ENCODE measurements at places on chromosomes 5 and 9.

DNA sequence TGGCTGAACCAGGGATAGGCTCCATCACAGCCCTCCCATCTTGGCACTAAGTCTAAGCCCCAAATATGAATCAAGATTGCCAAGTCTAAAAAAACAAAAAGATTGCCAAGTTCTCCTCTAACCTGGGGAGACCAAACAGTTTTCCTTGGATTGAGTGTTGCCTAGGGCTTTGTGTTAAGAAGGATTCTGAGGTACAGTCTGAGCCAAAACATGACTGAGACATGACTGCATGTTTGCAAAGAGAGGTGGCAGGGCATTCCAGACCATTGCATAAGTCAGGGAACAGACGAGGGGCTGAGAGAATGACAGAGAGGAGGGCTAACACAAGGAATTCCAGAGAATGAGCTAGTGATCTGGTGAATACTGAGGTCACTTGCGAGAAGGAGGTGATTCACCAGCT, 11.4 kb downstream of the LAMC3 start:
- no peak for DNase-seq

- no peak for DNase-seq
These were observed 72.3 kb downstream of the RAPGEF1 start for GRCh38 chr9:131667576-131667975.

- DNase-seq = no peak
These were observed 21.8 kb downstream of the MCTP1 start for GRCh38 chr5:95262933-95263660.

- no peak for DNase-seq
These were observed 124.3 kb upstream of the SLC25A48 start for GRCh38 chr5:135710045-135710675.

GRCh38 chr9:123410281-123410910, 54.4 kb downstream of the CRB2 start:
- no peak for DNase-seq

- DNase-seq = no peak
These were observed 124.9 kb upstream of the RPS23 start for GRCh38 chr5:82403026-82403425.

- DNase-seq = no peak
These were observed 44.0 kb downstream of the TNPO1 start for GRCh38 chr5:72860499-72860898.

DNA sequence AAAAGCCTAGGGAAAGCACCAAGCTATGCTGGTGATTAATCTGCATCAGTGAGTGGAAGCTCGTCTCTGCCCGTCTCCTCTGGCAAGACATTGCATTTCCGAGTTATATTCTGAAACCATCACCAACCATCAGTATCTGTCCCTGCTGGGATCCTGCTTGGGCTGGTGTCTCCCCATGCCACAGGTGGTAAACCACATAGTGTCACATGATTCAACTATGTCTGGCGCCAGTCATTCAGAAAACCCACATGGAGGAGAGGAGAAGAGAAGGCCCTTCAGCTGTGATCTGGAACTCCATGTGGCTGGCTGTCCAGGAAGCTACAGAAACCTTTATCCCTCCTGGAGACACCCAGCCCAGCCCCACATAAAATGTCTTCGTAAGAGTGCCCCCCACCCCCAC, 4.8 kb downstream of the IL9 start:
- DNase-seq = no peak

- DNase-seq = no peak
These were observed 21.4 kb downstream of the TMEM245 start for GRCh38 chr9:109098171-109098959.

- no peak for DNase-seq
These were observed 162.1 kb downstream of the CWC27 start for GRCh38 chr5:64930672-64931318.

DNA sequence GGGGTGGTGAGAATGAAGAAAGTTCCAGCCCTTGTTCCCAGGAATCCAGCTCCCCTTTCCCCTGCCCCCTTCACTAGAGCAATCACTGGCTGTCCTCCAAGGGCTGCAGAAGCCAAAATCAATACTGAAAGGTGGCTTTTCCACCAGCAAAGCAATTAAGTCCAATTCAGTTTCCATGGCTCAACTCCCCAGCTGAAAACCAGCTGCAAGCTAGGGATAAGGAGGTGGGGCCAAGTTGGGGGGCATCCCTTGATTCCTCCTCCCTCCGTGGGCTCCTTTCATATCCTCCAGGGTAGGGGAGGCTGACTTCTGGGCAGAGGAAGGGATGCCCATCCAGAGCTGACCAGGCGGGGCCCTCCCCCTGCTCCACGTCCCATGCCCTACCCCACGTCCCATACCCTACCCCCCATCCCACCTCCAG, 22.7 kb downstream of the CAMK2A start:
- DNase-seq = no peak

GRCh38 chr5:88544136-88544645, 275.5 kb upstream of the TMEM161B start:
- no peak for DNase-seq

GRCh38 chr9:126879288-126879687, 18.8 kb downstream of the ZBTB34 start:
- DNase-seq = no peak

DNA sequence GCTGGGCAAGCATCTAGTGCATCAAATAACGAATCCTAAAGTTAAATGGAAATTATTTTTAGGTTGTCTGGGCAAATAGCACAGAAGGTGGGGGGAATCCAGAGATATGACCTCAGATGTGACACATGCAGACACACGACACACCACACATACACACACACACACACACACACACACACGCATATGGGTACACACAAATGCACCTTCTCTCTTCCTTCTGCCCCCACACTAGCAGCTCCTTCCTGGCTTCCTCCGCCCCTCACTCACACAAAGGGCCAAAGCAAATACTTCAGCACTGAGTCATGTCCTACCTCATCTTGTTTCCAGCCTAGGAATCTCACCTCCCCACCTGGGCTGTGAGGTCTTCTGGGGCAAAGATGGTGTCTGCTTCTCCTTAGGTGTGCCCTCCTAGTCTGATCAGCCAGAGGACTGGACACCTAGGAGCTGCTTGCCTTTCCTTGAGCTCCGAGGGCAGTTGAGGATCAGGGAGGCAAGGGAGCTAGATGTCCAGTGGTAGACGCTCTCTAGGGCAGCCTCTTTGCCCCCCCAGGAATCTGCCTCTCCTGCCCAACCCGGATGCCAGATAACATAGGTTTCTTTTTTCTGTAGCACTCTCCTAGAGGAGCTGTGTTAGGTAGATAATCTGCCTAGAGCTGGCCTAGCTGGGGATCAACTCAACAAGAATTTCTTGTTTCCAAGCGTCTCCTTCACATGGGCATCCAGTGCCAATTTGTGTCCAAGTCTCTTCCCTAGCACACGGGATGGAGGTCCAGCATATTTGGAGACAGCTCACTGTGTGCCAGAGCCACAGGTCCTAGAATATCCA, 14.3 kb upstream of the JADE2 start:
- DNase-seq = no peak

DNA sequence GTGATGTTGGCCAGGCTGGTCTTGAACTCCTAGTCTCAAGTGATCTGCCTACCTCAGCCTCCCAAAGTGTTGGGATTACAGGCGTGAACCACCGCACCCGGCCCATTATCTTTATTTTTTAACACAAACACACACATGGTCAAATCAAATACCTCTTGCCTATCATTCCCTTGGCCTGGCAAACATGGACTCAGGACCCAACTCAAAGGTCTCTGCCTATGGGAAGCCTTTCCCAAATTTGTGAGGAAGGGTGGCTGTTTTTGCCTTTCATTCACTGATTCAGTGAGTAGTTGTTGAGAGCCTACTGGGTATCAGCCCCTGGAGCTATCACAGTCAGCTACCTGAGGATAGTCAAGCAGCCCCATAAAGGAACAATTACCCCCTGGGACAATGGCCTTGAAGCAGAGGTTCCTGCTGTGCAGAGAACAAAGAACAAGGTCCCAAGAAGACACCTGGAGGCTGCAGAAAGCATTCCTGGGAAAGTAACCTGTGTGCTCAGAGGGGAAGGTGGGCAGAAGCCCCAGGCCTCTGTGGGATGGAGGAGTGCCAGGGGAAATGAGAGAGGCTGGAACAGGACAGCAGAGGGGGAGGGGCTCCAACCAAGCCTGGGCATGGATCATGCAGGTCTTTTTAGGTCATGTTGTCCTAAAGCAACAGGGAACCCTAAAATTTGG, 126.4 kb downstream of the CRB2 start:
- no peak for DNase-seq

DNA sequence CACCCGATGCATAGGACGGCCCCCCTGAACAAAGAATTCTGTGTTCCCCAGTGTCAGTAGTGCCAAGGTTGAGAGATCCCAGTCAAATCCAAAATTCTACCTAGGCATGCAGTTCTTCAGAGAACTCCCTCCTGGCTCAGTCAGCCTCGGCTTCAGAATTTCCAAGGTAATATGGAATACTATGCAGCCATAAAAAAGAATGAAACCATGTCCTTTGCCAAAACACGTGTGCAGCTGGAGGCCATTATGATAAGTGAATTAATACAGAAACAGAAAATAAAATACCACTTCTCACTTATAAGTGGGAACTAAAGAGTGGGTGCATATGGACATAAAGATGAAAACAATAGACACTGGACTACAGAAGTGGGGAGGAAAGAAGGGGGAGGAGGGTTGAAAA, 87.1 kb upstream of the TRIO start:
- no peak for DNase-seq

DNA sequence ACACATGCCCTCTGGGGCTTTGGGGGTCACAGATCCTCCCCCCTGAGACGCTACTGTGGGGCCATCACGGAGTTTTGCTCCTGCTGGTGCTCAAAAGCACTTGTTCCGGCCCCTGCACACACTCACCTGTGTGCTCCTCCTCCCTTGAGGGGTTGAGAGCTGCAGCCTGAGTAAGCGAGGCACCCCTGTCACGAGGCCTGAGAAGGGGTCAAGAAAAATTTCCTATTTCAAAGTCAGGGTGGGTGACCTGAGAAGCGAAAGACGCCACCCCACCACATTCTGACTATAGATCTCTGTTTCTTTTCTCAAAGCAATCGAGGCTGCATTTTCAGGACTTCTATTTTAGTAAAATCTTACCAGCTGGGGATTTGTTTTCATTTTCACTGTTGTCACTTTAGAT, 138.5 kb downstream of the DCP2 start:
- DNase-seq = no peak

DNA sequence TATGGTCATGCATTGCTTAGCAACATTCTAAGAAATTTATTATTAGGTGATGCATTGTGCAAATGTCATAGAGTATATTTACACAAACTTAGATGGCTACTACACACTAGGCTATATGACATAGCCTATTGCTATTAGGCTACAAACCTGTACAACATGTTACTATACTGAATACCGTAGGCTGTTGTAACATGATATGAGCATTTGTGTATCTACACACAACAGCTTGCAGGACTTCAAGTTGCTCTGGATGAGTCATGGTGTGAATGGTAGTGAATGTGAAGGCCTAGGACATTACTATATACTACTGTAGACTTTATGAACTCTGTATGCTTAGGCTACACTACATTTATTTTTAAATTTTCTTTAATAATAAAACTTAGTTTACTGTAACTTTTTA, 107.2 kb upstream of the MAMDC2 start:
- no peak for DNase-seq

DNA sequence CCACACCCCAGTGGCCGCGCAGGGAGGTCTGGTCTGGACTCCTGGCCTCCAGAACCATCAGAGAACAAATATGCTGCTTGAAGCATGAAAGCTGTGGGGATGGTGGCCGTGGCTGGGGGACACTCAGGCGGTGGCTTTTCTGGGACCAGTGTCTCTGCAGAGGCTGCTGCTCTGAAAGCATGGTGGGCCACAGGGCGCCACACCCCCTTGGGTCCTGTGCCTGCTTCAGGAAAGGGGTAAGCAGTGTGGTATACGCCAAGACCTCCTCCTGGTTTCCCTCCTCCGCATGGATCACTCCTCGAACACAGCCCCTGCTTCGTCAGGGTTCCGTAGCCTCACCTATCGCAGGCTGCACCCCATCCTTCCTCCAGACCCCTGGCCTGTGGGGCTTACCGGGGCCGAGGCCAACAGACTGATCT, 19.7 kb upstream of the TERT start:
- no peak for DNase-seq

DNA sequence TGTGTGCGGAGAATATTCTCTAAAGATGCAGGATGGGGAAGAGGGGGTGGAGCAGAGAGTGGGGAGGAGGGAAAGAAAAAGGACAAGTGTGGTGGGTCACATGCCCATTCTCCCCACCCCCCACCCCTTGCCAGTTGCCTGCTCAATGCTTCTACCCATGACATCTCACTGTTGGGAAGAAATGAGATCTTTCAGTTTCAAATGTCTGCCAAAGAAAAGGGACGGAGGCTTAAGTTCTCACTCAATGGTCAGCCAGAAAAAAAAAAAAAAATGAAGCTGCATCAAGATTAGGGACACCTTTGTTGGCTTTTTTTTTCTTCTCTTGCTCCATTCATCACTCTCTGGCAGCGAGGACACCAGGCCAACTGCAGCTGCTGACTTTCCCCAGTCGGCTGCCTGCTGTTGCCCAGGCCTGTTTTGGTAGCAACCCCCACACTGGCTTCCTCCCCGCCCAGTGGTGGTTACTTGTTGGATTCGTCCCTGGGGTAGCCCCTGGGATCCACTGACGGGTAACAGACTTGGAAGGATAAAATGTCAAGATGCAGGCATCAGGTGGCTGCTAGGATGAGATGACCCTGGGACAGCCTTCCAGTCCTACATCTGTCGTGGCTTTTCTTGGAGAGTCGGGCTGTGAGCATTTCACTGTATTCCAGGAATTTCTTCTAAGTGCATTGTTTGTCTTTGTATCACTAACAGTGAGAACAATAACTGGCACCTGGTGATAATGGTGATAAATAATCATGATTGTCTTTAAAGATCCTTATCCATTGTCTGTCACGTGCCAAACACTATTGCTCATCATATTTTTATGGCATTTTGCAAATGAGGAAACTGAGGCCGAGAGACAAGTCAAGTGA, 9.1 kb downstream of the WWC1 start:
- no peak for DNase-seq

- no peak for DNase-seq
These were observed 859 bp downstream of the RETREG1 start for GRCh38 chr5:16615741-16616535.

DNA sequence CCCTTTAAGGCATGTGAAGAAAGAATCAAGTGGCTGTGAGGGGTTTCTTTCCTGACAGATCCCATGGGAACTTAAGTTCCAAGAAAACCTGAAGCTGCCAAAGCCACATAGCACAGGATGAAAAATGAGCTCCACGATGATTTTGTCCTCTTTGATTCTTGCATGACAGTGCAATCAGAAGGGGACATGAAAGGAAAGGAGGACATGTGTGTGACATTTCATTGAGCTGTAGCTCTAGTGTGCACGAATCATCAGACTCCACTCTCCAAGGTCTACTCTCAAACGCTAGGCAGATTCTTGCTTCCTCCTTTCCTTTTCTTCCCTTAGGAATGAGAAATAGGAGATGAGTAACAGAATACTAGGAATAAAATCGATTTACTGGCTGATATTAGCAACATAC, 142.0 kb downstream of the ZNF608 start:
- DNase-seq = no peak

- no peak for DNase-seq
These were observed 36.8 kb downstream of the NDUFS6 start for GRCh38 chr5:1838013-1838412.
